GM19239 (cell line): ENCODE measurements at places on chromosomes 11 and 22.
A peak's percentile ranks its signal among the peaks of the same experiment; 100 is the strongest.

- no peak for DNase-seq
Measured at GRCh38 chr22:38865201-38866023, 6.6 kb downstream of the CBX6 start.

GRCh38 chr22:40107244-40107643, 70.5 kb upstream of the TNRC6B start:
- peak; percentile 30 for DNase-seq

DNA sequence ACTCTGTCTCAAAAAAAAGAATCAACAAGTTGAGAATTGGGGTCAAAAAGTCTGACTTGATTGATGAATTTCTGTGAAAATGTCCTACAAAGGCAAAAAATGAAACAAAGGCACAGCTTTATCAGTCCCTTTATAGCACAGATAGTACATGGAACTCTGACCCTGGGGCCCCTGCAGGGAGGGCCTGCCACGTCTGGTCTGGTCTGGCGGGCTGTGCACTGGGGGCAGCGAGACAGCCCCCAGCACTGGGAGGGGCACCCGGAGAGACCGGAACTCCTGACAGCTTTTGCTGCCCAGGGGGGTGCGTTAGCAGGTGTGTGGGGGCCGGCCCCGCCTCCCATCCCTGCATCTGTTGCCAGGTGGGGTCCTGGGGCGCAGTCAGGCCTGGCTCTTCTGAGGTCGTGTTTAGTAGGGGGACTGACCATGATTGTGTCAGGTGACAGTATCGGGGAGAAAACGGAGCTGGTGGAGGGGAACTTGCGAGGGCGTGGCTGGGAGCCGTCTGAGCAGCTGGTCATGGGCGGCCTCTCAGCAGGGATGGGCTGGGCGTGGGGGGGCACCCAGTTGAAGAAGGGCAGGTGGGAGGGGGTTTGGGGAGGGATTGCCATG, 51.7 kb downstream of the GRAMD4 start:
- DNase-seq, result no peak

GRCh38 chr22:22167791-22168189, 76.8 kb upstream of the VPREB1 start:
- peak; percentile 21 for DNase-seq
